ENCODE measurements at places on chromosomes 4 and X. TPM values are rescaled to one million over a fixed set of nuclear protein-coding genes. Genes with fewer than 3 reads are reported as not detected.

GRCh38 chr4:35175487-35175886 is 1068.8 kb downstream of the ARAP2 start:
- no peak overlapping the region for H3K27ac ChIP-seq
- no peaks in the 10 kb centered on the region for H3K27me3 ChIP-seq
- DNase-seq = no peak
- no peak overlapping the region for H3K4me3 ChIP-seq

RS1 gene
- not detected for polyA plus RNA-seq

DNA sequence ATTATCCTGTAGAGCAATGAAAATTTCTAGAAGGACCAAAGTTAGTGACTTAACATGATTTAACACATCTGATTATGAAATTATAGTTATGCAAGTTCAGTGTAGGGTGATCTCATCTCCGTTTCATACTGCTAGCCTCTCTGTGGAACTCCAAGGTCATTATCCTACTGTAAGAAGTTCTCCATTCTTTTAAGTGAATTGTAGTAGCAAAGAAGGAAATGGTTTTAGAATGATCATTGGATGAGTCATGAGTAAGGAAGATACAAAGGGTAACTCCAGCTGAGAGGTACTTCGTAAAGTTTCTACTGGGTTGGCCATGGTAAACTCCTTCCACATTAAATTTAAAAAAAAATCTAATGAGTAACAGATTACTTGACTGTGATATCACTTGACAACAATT is 215.0 kb upstream of the GIMD1 start:
- no peak for DNase-seq
- no peak overlapping the region for H3K4me3 ChIP-seq
- peak overlapping the region; percentile 87 for H3K27ac ChIP-seq
- H3K27me3 ChIP-seq = no peaks in the 10 kb centered on the region
- peaks cover 47% of the 10 kb centered on the region for H3K4me1 ChIP-seq
- no peaks in the 10 kb centered on the region for H3K36me3 ChIP-seq

MAGEA11 gene
- polyA plus RNA-seq = 0.06 TPM

- H3K27ac ChIP-seq = peak overlapping the region; percentile 82
- peaks cover 28% of the 10 kb centered on the region for H3K4me1 ChIP-seq
- no peak overlapping the region for H3K4me3 ChIP-seq
- no peaks in the 10 kb centered on the region for H3K27me3 ChIP-seq
Measured at GRCh38 chr4:140718241-140718952, 37.8 kb downstream of the TBC1D9 start.

DNA sequence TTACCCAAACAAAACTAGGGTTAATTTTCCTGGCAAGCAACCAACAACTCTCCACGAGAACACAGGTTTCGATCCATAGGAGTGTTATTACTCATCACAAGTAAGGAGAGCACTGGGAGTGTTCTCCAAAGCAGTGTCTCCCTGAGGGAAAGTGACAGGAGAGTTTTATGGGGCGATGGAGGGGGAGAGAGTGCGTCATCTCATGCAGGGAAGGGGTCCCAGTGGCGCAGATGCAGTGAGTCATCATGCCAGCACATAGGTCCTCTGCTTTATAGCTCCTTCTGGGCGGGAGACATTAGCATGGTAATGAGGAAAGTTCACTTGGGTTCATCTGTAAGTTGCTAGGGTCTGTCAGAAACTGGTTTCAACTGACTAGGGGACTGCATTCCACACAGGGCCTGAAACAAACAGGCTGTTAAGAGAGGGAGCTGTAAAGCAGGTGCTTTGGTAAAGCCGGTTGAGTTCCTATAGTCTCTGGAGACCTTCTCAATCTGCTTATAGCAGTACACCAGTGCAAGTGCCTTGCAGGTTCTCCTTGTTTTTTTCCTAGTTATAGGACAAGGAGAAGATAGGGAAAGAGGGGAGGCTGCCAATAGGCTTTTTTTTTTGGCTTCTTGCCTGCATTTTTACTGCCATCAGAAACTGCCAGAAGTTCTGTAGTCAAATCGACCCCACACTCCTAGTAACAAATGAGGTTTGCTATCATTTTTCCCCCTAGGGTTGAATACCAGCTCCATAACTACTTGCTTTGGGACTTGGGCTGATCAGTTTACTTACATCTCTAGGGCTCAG is 12.8 kb upstream of the BOD1L1 start:
- 0 out of 2 replicates have a peak, but pooled peaks cover 13% of the 10 kb centered on the region for H3K4me1 ChIP-seq
- peak overlapping the region; percentile 30 for H3K27ac ChIP-seq
- H3K4me3 ChIP-seq = no peak overlapping the region
- DNase-seq = no peak
- no peaks in the 10 kb centered on the region for H3K27me3 ChIP-seq
- no peaks in the 10 kb centered on the region for H3K36me3 ChIP-seq

DNA sequence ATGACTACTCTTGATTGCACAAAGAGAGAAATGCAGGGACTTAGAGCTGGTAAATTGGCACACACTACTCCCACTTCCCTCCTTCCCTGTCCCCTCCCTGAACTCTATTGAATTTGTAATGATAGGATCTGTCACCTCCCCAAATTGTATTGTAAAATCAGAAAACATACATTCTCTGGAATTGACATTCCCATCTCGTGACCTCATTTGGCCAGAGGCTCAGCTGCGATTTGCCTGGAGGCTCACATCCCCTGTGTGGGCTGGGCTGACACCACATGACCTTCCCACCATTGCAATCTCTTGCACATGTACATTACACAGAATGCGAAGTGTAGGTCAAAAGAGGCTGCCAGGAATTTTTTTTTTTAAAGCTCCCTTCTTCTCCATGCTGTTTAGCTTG is 172.1 kb downstream of the MID1IP1 start:
- no peak overlapping the region for H3K4me3 ChIP-seq
- H3K27me3 ChIP-seq = no peaks in the 10 kb centered on the region
- no peak for DNase-seq
- no peak overlapping the region for H3K27ac ChIP-seq
- H3K4me1 ChIP-seq = no peaks in the 10 kb centered on the region

- H3K27me3 ChIP-seq = no peaks in the 10 kb centered on the region
- no peak overlapping the region for H3K27ac ChIP-seq
- H3K36me3 ChIP-seq = no peaks in the 10 kb centered on the region
- DNase-seq = no peak
- peaks cover 44% of the 10 kb centered on the region for H3K4me1 ChIP-seq
Measured at GRCh38 chr4:53009824-53010223, 147.7 kb downstream of the RASL11B start.

PDGFRA gene
- polyA plus RNA-seq = 28.6 TPM

SYP gene
- polyA plus RNA-seq = 0.76 TPM

GRCh38 chr4:22573198-22573597 is 57.3 kb upstream of the ADGRA3 start:
- H3K27me3 ChIP-seq = no peaks in the 10 kb centered on the region
- DNase-seq = no peak

- peak overlapping the region; percentile 94 for H3K27ac ChIP-seq
- no peak overlapping the region for H3K4me3 ChIP-seq
- peak; percentile 2 for DNase-seq
- no peaks in the 10 kb centered on the region for H3K36me3 ChIP-seq
- no peaks in the 10 kb centered on the region for H3K27me3 ChIP-seq
Measured at GRCh38 chr4:2795300-2795892, 2.5 kb downstream of the SH3BP2 start.

DNA sequence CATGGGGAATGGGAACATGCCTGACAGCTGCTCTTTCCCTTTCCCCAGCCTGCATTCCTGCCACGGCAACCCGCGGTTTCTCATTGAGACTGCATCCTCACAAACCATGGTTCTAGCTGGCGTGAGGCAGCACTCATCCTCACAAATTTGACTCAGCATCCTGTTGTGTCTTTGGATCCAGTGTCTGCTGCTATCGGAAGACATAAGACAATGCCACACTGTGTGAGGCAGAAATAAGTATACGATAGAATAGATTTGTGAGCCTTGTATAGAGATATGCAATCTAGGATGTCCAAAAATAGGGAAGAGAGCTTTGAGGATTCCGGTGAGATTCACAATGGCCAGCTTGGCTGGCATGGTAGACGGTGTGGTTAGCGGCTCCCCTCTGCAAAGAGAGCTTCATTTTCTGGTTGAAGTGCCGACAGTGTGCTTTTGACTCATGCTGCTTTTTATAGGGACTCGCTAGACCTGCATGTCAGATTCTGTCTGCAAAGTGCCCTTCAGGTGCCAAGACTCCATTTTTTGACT is 161.3 kb upstream of the PSAPL1 start:
- DNase-seq = no peak
- 0 out of 2 replicates have a peak, but pooled peaks cover 5% of the 10 kb centered on the region for H3K27me3 ChIP-seq
- H3K36me3 ChIP-seq = no peaks in the 10 kb centered on the region
- H3K4me1 ChIP-seq = no peaks in the 10 kb centered on the region

GRCh38 chr4:87235020-87235671 is 14.7 kb upstream of the KLHL8 start:
- H3K27ac ChIP-seq = no peak overlapping the region
- no peak for DNase-seq
- peaks cover 14% of the 10 kb centered on the region for H3K4me1 ChIP-seq
- H3K36me3 ChIP-seq = no peaks in the 10 kb centered on the region
- no peaks in the 10 kb centered on the region for H3K27me3 ChIP-seq
- H3K4me3 ChIP-seq = peak overlapping the region; percentile 63

GRCh38 chr4:95027905-95028618 is 270.3 kb downstream of the BMPR1B start:
- DNase-seq = no peak
- H3K27me3 ChIP-seq = no peaks in the 10 kb centered on the region
- H3K4me3 ChIP-seq = no peak overlapping the region
- no peak overlapping the region for H3K27ac ChIP-seq
- no peaks in the 10 kb centered on the region for H3K4me1 ChIP-seq

DNA sequence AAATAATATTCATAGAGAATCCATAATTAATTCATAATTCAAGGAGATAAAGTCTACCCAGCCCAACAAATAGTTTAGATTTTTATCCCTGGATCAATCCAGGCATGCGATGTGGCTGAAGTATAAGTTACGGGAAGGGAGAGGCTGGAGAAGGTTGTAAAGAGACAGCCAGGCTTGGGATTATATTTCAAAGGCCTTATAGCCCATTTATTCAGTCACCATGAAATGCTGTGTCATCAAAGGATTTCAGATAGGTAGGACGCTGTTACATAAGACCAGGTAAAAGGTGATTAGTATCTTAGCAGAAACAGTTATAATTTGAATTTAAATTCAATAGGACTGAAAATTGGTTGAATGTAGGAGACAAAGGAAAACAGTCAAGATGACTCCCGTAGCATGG is 73.0 kb upstream of the NFKB1 start:
- DNase-seq = no peak
- no peak overlapping the region for H3K4me3 ChIP-seq
- H3K27ac ChIP-seq = no peak overlapping the region
- peaks cover 10% of the 10 kb centered on the region for H3K4me1 ChIP-seq

- no peaks in the 10 kb centered on the region for H3K36me3 ChIP-seq
- no peak overlapping the region for H3K4me3 ChIP-seq
- H3K27ac ChIP-seq = no peak overlapping the region
- H3K27me3 ChIP-seq = no peaks in the 10 kb centered on the region
- no peak for DNase-seq
- H3K4me1 ChIP-seq = no peaks in the 10 kb centered on the region
Measured at GRCh38 chr4:149173241-149174013, 642.2 kb downstream of the IQCM start.

DNA sequence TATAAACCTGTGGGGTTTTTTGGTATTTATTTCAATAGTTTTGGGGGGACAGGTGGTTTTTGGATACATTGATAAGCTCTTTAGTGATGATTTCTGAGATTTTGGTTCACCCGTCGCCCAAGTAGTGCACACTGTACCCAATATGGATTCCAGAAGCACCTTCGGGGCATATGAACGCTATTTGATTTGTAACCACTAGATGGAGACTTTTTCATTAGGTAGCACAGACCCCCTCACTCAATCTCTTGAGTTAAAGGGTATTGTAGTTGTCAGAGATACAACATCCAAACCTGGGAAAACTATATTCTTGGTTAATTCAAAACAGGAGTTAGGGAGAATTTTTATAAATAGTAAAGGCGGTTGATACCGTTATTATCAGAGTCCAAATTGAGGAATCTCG is 79.8 kb downstream of the SPANXN3 start:
- H3K27me3 ChIP-seq = no peaks in the 10 kb centered on the region
- no peaks in the 10 kb centered on the region for H3K36me3 ChIP-seq
- DNase-seq = peak; percentile 6
- H3K27ac ChIP-seq = no peak overlapping the region
- no peaks in the 10 kb centered on the region for H3K4me1 ChIP-seq

CT45A1 gene
- polyA plus RNA-seq = not detected

- H3K36me3 ChIP-seq = no peaks in the 10 kb centered on the region
- H3K4me3 ChIP-seq = no peak overlapping the region
- no peak for DNase-seq
- no peaks in the 10 kb centered on the region for H3K27me3 ChIP-seq
- H3K27ac ChIP-seq = peak overlapping the region; percentile 25
Measured at GRCh38 chr4:77989968-77990367, 67.2 kb upstream of the FRAS1 start.

DNA sequence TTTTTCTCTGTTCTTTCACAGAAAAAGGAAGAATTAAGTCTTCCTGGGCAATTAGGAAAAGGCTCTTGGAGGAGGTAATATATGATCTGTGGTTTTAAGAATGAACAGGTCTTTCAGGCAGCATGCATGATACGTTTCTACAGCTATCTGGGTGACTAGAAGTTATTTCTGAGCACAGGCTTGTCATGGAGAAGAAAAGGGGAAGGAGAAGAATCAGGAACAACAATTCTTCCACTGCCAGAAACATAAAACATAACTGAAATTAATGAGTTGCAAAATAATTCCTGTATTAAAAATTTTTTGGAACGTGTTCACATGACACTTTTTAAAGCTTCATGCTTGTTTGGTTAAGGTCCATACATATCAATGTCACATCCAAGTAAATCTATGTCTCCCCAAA is 17.7 kb upstream of the STIM2 start:
- no peak for DNase-seq
- no peak overlapping the region for H3K27ac ChIP-seq
- no peaks in the 10 kb centered on the region for H3K36me3 ChIP-seq
- H3K27me3 ChIP-seq = no peaks in the 10 kb centered on the region
- peaks cover 5% of the 10 kb centered on the region for H3K4me1 ChIP-seq

GRCh38 chr4:175376287-175376977 is 435.6 kb downstream of the GPM6A start:
- H3K4me1 ChIP-seq = no peaks in the 10 kb centered on the region
- H3K27ac ChIP-seq = no peak overlapping the region
- no peaks in the 10 kb centered on the region for H3K27me3 ChIP-seq
- H3K4me3 ChIP-seq = no peak overlapping the region

DNA sequence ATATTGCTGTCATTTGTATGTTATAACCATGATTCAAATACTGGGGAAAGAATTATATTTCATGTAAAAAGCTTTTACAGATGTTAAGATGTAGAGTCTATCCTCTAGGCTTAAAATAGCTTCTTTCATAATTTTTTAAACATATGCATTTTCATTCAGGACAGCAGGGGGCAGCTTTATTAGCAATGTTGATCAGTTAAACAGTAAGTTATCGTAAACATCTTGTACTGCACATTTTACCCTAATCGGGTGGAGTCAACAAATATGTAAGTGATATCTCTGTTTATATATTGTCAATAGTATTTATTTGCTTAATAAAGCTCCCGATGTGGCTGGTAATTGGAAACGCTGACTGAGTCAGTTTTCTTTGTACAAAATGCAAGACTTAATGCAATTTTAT is 142.5 kb upstream of the MED14 start:
- H3K4me3 ChIP-seq = no peak overlapping the region
- H3K36me3 ChIP-seq = no peaks in the 10 kb centered on the region
- peaks cover 11% of the 10 kb centered on the region for H3K27me3 ChIP-seq
- H3K27ac ChIP-seq = no peak overlapping the region
- DNase-seq = peak; percentile 19

Data from SK-N-SH (cell line).